GM12878 (cell line): ENCODE measurements at places on chromosomes 5 and 9.

- no peak for DNase-seq
These were observed 77.9 kb upstream of the FBXL17 start for GRCh38 chr5:108459769-108460168.

DNA sequence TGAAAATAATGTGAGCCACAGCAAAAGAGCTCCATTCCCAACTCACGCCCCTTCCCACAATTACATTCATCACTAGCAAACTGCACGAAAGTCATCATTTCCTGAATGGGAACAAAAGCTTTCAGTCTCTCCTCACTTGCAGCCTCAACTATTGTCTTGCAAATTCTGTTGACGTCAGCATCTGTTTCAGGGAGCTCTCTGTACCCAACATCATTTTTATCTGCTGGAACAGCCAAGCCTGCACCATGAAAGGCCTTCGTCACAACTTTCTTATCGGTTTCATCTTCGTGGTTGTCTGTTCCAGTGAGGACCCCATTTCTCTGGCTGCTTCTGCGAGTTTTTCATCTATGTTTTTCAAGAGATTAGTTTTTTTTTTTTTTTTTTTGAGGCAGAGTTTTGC lies 14.3 kb upstream of the RNF130 start:
- DNase-seq: no peak

DNA sequence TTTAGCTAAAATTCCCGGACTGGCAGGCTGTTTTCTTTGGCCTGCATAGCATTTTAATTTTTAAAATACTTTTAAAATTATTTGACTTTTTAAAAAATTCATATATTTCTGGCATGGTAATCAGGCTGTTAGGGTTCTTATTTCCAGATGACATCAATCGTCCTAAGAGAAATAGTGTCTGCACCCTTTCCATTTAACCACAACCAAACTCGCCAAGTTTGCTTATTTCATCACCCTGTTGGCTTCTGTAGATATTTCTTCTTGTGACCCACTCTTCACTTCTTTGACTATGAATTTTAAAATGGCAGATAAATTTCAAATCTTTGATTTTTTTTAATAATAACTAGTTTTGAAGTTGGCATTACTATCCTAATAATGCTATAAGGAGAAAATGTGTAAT lies 675.7 kb upstream of the FTMT start:
- no peak for DNase-seq

GRCh38 chr9:5566054-5566618 lies 55.8 kb downstream of the PDCD1LG2 start:
- peak; percentile 91 for DNase-seq

- DNase-seq: no peak
These were observed 222.3 kb upstream of the ANKRD55 start for GRCh38 chr5:56455417-56455816.

GRCh38 chr9:15461056-15461455 lies 38.4 kb downstream of the SNAPC3 start:
- no peak for DNase-seq

DNA sequence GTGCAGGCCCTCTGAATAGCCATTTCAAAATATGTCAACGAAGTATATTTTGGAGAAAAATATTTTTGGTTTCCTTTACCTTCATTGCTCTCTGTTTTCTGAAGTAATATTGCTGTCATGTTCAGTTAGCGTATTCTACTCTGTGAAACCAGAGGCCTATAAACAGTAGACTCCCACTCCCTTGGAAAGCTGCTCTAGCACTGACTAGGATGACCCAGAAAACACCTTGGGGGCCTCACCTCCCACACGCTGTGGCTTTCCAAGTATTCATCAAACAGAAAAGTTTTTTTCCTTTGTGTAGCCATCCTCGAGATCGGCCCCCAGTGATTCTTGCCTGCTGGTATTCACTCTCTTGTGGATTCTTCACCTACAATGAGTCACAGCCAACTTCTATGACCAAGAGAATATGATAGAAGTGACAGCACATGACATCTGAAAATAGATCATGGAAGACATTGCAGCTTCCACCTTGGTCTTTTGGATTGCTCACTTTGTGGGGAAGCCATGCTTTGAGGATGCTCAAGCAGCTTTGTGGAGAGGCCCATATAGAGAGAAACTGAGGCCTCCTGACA lies 28.9 kb upstream of the CTXN3 start:
- no peak for DNase-seq

DNA sequence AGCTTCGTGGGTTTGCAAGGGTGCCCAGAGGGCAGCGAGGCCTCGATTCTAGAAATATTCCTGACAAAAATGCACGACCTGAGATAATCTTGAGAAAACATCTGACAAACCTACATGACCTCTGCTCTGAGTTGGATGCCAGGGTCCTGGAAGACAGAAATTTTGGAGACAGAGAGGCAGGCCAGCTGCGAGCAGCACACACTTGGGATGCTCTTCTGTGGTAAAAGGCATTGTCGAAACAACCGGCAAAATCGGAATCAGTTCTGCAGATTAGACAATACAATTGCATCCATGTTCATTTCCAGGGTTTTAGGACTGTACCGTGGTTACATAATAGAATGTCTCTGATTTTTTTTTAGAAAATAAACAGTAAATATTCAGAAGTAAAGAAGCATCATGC lies 74.2 kb downstream of the GADD45G start:
- DNase-seq: no peak

- no peak for DNase-seq
These were observed 6.9 kb downstream of the TNFAIP8 start for GRCh38 chr5:119362714-119363113.

DNA sequence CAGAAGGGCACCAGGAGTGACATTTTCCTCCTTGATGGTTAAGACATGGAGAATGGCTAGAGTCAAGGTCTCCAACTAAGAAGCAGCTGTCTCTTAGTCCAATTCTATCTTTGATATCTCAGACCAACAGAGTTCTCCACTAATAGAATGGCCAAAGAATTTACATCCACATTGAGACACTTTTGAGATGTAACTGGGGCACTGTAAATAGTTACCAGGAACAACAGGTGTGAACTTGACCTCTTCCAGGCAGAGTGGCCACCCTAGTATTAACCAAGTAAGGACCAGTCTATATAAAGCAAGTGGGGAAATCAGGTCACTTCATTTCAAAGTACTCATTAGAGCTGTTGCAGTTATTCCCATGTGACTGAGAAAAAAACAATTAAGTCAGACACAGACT lies 159.7 kb upstream of the RAD23B start:
- no peak for DNase-seq
